ENCODE measurements at places on chromosomes 1 and 21.

DNA sequence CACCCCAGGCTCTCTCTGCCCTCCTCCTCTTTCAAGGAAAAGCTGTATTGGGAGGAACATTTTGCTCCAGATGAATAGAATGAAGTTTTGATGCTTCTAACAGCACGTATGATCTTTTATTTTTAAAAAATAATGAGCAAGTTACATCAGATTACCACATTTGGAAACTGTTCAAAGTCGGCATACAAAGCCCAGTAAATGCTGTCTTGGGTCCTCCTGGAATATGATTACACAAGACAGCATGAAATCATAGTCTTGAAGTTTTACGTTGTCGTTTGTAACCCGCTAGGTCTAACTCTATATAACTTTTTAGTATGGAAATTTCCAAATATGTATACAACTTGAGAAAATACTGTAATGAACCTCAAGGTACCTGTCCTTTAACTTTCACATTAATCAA, 385.6 kb downstream of the HLX start:
- no peak for DNase-seq

DNA sequence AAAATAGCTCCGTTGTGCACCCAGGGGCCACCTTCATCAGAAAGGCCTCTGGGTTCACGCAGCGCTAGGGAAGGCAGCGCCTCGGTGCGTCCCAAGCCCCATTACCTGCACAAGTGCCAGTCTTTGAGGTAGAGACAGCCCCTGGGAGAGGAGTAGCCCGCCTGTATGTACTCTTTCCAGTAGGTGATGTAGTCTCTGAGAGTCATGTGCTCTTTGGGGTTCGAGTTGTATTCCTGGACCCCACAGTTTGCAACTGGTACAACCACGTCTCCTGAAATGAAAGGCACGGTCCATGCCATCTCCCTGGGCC, 601 bp downstream of the JMJD4 start:
- no peak for DNase-seq

DNA sequence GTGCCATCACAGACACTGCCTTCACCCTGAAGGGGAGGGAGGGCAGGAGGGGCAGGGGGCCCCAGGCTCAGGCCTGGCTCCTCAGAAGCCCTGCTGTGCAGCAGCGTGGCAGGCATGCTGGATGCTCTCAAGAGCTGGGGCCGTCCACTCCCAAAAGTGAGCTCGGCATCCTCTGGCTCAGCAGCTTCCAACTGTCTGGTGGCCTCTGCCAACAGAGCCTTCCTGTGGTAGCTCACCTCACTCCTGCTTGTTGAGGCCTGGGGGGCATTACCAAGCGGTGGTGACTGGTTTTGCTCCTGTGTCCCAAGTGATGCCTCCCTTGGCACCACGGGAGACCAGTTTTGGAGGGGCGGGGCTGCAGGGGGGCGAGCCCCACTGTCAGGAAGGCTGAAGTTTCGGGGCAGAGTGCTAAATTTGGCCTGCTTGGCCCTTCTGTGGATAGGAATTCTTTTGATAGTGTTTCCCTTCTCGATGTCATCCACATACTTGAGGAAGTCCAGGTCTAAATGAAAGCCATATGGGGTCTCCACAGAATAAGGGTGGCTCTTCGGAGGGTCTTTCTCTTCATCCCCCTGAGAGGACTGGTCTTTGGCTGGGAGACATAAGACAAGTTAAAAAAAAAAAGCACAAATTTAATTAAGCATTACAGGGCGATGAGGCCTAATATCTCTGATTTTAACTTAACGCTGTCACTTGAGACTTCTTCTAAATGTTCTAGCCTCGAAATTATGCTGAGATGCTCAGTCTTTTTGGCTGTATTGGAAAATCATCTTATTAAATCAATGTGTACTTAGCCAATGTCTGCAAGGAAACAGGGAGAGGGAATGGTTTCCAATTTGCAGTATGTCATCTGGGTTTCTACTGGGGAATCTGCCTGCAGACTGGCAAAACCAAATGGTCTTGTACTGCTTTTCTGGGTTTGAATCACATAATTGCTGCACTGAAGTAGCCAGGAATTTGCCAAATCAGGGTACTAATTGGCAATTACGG, 44.4 kb downstream of the KANK4 start:
- DNase-seq: no peak

- DNase-seq: no peak
Measured at GRCh38 chr1:85976516-85977205, 179.9 kb downstream of the COL24A1 start.

DNA sequence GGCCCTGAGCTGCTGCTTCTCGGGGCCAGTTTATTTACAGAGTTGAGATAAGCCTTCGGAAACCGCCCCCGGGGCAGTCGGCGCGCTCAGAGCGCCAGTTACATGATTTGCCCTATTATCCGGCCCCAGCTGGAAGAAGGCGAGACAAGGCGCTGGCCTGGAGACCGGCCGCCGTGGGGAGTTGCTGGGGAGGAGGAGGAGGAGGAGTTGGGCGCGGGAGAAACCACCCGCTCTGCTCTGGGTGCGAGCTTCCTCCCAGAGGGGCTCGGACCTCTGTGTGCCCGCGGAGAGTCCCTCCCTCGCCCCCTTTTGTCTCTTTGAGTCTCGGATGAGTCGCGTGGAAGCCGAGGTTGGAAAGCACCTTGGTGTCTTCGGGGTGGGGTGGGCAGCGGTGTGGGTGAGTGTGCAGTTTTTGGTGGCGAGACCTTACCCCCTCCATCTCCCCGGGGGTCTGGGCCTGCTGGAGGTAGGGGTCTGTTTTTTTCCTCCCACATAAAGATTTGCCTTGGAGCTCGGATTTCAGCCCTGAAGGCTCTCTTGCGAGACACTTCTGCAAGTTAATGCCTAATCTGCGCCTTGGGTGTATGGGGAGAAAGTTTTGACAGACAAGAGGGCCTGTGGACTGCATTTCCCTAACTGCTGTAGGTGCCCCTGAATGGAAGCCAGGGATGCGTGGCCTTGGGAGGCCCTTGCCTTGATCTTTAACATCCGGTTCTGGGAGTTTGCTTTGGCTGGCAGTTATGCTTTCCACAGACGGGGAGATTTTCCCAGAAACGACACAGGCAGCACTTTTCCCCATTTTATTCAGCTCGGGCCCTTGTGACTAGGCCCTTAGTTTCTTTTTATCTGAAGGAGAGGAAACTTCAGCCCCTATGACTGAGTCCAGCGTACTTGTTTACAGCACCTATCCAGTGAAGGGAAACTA, 80.0 kb downstream of the NDUFS5 start:
- DNase-seq: peak; percentile 25

DNA sequence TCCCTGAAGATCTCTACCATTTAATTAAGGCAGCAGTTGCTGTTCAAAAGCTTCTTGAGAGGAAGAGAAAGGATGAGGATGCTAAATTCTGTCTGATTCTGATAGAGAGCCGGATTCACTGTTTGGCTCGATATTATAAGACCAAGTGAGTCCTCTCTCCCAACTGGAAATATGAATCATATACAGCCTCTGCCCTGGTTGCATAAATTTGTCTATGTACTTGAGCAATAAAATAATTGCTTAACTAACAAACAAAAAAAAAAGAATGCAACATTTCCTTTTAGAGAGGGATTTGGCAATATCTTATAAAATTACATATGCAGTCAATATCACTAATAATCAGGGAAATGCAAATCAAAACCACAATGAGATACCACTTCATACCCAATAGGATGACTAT, 26.8 kb downstream of the ALDH9A1 start:
- no peak for DNase-seq

GRCh38 chr21:42632336-42632751, 21.1 kb upstream of the PDE9A start:
- no peak for DNase-seq
